ENCODE measurements at places on chromosomes 11 and 22.

DNA sequence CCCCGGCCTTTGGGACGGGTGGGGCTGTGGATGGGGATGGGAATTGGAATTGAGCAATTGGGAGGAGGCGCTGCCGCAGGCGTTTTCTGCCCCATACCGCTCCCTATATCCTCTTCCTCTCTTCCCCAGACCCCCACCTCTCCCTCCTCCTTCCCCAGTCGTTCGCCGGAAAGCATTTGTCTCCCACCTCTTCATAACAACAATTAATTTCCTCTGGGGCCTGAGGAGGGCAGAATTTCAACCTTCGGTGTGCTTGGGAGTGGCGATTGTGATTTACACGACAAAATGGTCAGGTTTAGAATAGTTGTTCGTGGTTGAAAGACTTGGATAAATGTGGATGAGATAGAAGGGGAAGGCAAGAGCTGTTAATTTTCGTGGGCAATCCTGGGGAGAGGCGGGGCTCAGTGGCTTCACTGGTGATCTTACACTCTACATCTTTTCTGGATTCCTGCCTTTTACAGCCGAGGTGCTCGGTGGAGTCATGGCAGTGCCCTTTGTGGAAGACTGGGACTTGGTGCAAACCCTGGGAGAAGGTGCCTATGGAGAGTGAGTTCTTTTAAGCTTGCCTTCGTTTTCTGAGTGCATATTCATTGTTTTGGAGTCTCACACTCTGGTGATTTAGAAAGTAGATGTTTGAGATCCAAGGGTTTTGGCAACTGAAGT lies 1.5 kb downstream of the CHEK1 start:
- DNase-seq: peak; percentile 96

- DNase-seq: peak; percentile 66
These were observed 27.1 kb downstream of the SDHD start for GRCh38 chr11:112113539-112114457.

- DNase-seq: no peak
These were observed 7.9 kb upstream of the SYT12 start for GRCh38 chr11:67015048-67015447.

DNA sequence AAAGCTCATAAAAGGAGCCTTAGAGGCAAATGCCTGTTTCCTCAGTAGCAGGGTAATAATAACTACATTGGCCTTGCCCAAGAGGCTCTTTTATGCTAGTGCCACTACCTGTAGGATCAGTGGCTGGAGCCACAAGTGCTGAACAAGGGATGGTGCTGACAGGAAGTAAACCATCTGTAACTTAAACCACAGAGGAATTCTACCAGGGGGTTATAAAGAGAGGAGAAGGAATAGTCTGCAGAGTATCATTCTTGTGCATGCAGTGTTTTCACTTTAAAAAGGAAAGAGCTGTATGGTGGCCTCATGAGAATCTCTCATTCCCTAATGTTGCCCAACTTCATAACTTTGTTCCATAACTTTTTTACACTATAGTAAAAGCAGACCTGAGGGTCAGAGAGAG lies 168.1 kb downstream of the DBX1 start:
- no peak for DNase-seq

Data from fibroblast of skin of right quadriceps (primary cell).